Activated CD8-positive, alpha-beta memory T cell treated with anti-CD3 and anti-CD28 coated beads for 1 hour (primary cell): ENCODE measurements at places on chromosomes 4 and X.

DNA sequence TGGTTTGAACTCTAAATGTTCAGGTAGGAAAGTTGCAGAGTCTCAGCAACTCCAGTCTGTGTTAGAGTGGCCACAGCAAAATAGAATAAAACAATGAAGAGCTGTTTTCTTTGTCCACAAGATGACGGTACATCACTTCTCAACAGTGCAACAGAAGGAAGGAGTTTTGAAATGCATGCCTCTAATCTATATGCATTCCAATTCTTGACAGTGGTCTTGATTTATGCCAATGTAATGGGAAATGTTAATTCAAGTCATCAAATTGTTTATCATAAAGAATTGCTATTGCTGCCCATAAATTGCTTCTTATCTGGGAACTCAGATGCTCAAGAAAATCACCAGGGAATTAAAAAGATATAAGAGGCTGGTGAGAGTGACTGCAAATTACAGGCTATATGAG, 195.5 kb upstream of the PRPS2 start:
- no peak for DNase-seq

DNA sequence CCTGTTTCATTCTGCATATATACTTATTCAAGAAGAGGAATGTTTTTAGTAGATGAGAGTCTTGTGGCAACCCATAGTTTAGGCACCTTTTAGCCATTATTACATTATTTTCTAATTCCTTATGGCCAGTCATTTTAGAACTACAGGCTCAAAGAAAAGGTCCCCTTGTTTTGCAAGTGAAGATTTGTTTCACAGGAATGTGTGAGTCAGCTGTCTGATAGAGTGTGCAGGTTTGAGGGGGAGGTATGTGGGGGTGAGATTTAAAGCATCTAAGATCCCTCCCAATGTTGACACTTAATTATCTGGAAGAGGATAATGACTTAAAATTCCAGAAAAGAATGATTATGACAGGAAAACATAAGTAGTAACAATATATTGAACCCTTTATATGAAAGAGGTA, 495.6 kb downstream of the KCNIP4 start:
- DNase-seq = no peak

- DNase-seq = no peak
Measured at GRCh38 chrX:154029439-154029838, 9.7 kb upstream of the IRAK1 start.

- no peak for DNase-seq
Measured at GRCh38 chr4:47615385-47615784, 130.3 kb downstream of the ATP10D start.

DNA sequence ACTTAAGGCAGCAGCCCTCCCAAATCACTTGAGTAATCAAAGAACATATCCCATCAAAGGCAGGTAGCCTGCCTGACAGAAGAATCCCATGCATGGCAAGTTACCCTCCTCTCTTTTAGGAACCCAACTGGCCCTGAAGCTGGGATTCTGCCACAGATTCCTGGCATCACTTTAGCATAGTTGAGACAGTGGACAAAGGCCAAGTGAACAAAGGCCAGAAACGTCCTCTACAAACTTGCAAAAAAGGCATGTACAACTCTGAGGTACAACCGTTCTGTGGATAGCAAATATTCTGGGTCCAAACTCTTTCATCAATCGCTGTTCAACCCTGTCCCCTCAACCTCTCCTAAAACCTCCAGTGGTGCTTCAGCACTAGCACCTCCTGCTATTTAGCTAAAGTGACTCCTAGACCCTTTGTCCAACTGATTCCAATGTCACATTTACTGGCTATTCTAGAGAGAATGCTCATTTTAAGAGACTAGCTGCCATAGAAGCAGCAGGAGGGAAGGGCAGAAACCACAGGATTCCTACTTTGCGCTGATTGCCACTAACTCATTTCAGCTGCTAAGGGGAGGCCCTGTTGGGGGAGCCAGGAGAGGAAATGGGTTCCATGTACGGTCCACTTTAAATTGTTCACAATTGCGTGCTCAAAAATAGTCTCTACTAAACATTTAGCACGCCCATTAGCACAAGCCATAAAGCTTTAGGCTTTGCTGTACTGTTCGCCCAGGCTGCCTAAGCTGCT, 105.9 kb downstream of the SHROOM4 start:
- no peak for DNase-seq

GRCh38 chr4:20639346-20639745, 60.9 kb upstream of the PACRGL start:
- no peak for DNase-seq

DNA sequence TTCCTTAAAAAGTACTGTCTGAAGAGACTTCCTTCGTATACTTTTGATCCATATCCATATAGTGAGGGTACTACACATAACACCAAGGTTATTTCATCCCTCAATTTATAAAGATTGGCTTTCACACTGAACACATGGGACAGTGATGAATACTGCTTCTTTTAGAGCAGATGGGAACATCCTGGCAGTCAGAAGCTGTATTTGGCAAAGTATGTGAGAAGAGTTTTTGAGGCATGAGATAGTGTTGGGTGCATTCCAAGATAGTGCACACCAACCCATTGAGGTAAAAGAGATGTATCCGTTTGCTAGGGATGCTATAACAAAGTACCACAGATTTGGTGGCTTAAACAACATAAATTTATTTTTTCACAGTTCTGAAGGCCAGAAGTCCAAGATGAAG, 141.1 kb downstream of the MOSPD2 start:
- no peak for DNase-seq
